Fibroblast of skin of abdomen (primary cell): ENCODE measurements at places on chromosomes 3 and 15.
A peak's percentile ranks its signal among the peaks of the same experiment; 100 is the strongest.

GRCh38 chr3:184724699-184725098 is 12.8 kb upstream of the MAGEF1 start:
- DNase-seq, result no peak

DNA sequence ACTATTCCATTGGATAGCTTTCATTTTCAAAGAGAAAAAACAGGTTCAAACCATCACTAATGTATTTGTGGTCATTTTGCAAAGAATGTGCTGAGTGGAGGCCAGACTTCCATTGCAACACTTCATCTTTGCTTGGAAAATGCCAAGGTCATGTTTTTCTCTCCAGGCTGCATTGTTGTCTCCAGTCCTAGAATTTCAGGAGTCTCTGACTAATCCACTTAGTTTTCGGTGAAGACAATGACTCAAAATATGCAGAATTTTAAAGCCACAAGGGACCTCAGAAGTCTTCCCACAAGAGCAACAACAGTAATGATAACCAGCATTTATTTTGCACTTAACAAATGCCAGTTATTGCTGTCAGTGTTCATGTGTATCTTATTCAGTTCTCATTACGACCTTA is 277.0 kb downstream of the RYR3 start:
- peak; percentile 4 for DNase-seq

GRCh38 chr3:123258811-123259420 is 57.2 kb downstream of the SEC22A start:
- DNase-seq, result peak; percentile 43

DNA sequence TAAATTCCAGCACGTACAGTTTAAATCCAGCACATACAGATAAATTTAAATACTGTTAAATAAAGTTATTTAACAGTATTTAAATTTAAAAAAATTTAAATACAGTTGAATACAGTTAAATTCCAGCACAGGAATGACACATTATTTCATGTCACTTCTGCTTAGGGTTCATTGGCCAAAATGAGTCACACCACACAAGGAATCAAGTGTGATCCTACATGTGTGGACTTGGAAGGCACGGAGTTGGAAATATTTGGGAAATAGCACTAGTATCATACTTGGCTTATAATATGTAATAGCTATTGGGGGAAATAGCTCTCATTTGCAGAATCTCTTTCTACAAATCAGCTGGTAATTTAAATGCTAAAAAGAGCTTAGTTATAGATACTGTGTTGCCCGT is 10.6 kb downstream of the RAB7A start:
- DNase-seq, result peak; percentile 38

DNA sequence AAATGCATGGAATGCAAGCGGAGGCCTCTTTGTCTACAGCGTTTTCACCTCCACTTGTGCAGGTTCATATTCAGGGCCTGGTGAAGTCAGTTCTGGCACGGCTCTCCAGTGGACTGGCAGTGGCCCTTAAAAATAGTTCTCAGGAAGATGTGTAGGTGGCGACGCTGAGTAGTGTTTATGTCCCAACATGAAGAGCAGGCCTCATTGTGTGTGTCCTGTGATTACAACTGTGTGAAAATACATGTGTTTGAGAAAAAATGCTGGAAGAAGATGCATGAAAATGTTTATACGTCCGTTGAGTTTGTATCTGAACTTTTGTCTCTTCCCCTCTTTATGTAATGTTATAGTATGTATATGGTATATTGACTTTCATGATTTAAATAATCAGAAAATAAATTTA is 7.2 kb downstream of the LIPC start:
- peak; percentile 62 for DNase-seq

DNA sequence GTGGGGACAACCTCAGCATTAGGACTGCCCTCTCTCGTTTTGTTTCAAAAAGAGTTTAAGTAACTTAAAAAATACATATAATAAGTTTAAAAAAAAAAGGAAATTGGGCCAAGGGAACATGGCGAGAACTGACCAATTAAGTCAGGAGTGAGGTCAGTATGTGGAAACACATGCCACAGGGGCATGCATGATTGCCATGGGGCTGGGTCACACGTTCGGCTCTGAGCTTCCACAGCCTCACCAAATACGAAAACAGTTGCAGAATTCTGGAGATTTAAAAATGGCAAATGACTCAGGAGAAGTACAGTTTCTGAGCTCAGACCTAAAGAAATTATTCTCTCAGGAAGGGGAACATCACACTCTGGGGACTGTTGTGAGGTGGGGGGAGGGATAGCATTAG is 24.1 kb downstream of the PDE8A start:
- DNase-seq, result no peak

GRCh38 chr3:37737134-37737533 is 124.5 kb upstream of the CTDSPL start:
- DNase-seq, result no peak

DNA sequence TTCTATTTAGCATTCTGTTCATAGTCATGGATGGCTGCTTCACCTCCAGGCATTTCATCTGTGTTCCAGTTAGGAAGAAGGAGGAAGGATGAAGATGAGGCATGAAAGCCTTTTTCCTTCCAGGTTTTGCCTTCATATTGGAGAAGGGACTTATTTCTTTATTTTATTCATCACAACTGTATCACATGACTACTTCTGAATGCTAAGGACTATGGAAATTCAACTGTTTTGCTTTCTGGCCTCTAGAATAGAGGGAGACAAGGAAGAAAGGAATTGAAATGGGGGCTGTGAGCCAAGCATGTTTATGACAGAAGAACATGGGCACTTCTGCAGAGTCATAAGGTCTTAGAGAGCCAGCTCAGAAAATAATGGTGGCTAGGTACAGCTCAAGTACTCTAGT is 10.4 kb downstream of the TMEM266 start:
- DNase-seq, result no peak

DNA sequence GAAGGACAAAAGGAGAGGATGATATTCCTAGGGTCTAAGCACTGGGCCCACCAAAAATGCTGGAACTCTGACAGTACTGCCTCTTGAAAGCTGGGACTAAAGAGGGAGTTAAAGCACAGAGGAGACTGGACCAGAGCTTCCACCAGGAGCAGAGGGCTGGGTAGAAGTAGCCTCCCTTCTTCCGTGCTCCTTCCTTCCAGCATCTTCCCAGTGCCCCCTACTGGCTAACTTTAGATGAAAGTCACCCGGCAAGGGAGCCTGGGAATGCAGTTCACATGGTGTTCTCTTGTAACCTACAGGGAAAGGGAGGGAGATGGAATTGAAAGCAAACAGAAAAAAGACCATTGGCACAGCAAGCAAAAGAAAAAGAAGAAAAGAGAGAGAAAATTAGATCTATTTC is 106.1 kb upstream of the COL8A1 start:
- DNase-seq, result peak; percentile 72

- DNase-seq, result peak; percentile 87
Observed at GRCh38 chr3:115623044-115623868, at the start of gene GAP43. Gene GAP43 (plus strand): TSS chr3:115623510. CDS start chr3:115623690, 180 bp downstream.

DNA sequence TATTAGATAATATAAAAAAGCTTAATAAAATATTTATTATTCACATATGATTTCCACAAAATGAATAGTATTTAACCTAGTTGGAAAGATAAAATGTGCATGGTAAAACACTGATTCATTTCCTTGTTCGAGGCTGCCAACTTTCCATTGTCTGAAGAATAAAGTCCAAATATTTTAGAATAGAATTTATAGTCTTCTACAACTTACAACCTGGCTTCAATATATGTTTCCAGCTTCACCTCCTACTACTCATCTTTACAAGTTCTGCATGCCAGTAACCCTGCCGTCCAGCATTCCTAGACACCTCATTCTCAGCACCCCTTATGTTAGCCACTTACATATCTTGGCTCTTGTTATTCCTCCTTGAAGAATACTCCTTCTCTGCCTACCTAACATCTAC is 244.5 kb downstream of the FGF12 start:
- DNase-seq, result peak; percentile 57
